ENCODE measurements at places on chromosomes 3 and 15.

- DNase-seq: no peak
Measured at GRCh38 chr3:18208856-18209255, 216.3 kb downstream of the SATB1 start.

DNA sequence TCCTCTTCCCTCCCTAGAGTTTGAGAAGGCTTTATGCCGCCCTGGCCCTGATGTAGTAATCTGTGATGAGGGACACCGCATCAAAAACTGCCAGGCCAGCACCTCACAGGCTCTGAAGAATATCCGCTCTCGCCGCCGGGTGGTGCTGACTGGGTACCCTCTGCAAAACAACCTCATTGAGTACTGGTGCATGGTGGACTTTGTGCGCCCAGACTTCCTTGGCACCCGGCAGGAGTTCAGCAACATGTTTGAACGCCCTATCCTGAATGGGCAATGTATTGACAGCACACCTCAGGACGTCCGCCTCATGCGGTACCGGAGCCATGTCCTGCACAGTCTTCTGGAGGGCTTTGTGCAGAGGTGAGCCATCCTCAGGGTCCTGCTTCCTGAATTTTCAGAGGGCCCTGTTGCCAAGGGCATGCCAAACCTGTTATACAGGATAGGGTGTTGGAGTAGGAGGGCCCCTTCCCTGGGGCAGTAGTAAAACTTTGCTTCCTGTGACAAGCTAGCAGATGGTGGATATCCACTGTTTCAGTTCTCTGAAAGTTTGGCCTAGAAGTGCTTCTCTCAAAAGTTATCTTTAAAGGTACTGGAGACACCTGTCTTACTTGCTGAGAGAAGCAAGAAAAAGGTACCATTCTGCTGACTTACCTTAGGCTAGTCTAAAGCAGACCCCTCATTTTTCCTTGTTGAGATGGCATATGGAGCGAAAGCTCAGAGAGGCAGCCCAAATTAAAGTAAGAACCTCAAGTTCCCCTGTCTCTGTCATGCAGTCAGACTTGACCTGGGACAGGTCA, 33.7 kb upstream of the TEX264 start:
- DNase-seq: no peak

DNA sequence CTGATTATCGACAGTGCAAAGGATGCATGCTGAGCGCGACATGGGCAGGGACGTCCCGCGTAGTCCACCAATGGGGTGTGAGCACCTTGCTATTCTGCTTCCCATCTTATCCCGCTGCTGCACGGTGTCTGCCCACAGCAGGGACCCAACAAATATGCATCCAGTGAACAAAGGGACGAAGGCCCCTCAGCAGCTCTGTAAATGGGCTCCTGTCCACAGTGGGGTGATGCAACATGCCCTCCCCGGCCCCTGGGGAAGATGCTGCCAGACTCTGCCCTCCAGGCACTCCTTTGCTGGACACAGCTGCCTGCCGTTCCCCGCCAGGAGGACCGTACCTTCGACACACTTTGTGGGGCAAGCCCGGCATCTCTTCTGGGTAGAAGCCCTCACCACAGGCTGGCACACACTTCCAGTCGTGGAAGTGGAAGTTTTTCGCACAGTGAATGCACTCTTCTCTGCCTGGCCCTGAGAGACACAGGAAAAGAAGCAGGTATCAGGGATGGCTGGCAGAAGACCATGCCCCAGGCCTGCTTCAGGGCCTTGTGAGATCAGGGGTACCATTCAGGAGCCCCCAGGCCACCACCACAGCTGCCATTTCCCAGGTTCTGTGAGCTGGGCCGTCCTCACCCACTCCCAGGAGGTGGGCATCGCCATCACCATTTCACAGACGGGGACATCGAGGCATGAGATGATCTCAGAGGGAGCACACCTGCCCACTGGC, 18.2 kb upstream of the SNRPA1 start:
- DNase-seq: no peak

GRCh38 chr15:33382491-33382890, 71.7 kb downstream of the RYR3 start:
- DNase-seq: no peak
